Stimulated activated CD8-positive, alpha-beta memory T cell treated with anti-CD3 and anti-CD28 coated beads, Interleukin-12 subunit alpha, Interleukin-12 subunit beta, amount 100 ng/mL, for 4 hours (primary cell): ENCODE measurements at places on chromosomes 4 and X.

DNA sequence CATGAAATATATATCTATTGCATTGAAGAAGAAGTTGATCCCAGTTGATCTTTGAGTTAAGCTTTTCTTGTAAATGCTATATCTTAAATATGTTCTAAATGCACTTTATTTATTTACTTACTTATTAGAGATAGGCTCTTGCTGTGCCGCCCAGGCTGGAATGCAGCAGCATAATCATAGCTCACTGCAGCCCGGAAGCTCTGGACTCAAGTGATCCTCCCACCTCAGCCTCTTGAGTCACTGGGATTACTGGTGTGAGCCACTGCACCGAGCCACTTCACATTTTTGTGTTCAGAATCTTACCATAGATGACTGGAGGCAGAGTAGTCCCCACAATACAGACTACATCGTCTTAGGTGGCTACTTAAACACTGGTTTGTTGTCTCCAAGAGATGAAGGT lies 324.3 kb upstream of the SLIT2 start:
- no peak for DNase-seq

GRCh38 chr4:14620567-14621141 lies 381.6 kb upstream of the CPEB2 start:
- DNase-seq: no peak

DNA sequence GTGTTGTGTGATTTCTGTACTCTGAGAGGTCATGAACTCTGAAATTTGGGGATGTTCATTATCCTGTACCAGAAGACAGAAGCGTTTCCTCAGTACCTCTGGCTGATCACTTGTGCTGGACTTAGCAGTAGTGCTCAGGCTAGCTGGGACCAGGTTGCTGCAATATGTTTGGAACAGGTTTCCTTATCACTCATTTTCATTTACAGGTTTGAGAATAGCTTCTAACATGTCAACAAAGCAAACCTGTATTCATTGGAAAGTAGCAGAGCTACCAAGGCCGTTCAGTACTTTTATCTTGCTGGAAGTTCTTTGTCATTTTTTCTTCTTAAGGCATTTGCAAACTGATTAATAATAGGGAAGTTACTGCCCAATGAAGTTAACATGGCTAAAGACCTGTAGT lies 242.9 kb upstream of the ANKRD50 start:
- no peak for DNase-seq

DNA sequence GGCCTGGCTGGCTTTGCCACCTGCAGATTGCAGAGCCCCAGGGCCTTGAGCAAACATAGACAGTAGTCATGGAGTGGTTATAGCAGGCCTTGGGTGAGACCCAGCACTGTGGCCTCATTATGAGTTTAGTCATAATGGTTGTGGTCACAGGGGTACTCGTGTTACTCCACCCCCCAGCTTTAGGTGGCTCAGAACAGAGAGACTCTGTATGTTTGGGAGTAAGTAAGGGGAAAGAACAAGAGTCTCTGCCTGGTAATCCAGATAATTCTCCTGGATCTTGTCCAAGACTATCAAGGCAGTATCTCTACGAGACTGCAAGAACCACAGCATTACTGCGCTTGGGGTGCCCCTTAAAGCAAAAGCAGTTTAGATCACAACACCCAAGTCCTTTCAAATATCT lies 62.3 kb upstream of the SCRG1 start:
- DNase-seq: no peak

- no peak for DNase-seq
Measured at GRCh38 chr4:138553001-138553845, 311.1 kb upstream of the SLC7A11 start.
